ENCODE measurements at places on chromosomes 11 and 22. TPM values are rescaled to one million over a fixed set of nuclear protein-coding genes. Genes with fewer than 3 reads are reported as not detected.
A peak's percentile ranks its signal among the peaks of the same experiment; 100 is the strongest.

The OPCML gene
- total RNA-seq = not detected

GRCh38 chr11:12411806-12412727, 34.7 kb downstream of the PARVA start:
- DNase-seq = peak; percentile 77

GRCh38 chr11:60396382-60396781, at the start of gene MS4A14:
Gene MS4A14, plus strand, starts transcription at chr11:60396459. Its CDS starts 120 bp downstream, at chr11:60396579.
- DNase-seq = no peak

DNA sequence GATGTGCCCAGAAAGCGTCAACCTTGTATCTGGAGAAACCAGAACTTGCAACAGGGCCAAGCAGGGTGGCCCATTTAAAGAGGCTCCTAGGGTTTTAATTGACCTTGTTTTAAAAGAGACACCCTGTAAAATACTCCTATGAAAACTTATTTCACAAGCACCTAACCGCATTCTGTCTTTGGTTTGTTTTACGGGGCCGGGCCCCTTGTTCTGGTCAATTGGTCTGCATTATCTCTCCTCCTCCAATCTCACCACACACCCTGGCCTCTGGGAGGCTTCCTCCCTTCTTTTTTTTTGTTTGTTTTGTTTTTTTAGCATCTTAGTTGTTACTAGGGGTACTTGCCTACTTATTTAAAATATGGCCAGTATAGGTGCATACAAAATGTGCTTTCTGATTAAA, 4.7 kb downstream of the EHF start:
- DNase-seq = no peak

GRCh38 chr11:134015556-134015955, 53.3 kb upstream of the JAM3 start:
- no peak for DNase-seq

- no peak for DNase-seq
Observed at GRCh38 chr11:8503910-8504364, 90.1 kb downstream of the STK33 start.
